A549 treated with CORT108297 at 1 μM for 4 hours (cell line): ENCODE measurements at places on chromosomes 11 and 22. TPM values are rescaled to one million over a fixed set of nuclear protein-coding genes. Genes with fewer than 3 reads are reported as not detected.

The TSGA10IP gene
- total RNA-seq, result not detected in 5 replicates

The PATE3 gene
- total RNA-seq, result not detected in 5 replicates

The OR52I1 gene
- total RNA-seq, result not detected in 5 replicates

The OR5B2 gene
- not detected in 5 replicates for total RNA-seq
